ENCODE measurements at places on chromosomes 3 and 15.

GRCh38 chr15:79981831-79982455, 10.9 kb upstream of the BCL2A1 start:
- no peak for DNase-seq

- no peak for DNase-seq
These were observed 73.3 kb downstream of the SETMAR start for GRCh38 chr3:4376499-4376898.

DNA sequence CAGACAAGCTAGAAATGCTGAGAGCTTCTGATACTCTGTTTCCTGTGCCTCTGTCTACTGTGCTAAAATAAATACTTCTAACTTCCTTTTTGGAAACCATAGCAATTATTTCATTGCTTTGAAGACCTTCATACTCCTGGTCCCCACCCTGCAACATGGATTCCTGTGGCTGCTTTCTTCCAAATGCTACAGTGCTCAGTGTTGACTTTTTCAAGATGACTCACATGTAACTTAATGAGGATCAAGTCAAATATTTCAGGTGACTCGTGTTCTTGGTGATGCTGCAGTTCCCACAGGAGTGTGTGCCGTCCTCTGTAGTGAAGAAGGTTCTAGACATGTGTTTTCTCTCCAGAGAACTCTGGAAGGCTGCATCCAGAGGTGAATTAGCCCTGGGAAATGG, 288.6 kb downstream of the CLSTN2 start:
- no peak for DNase-seq

DNA sequence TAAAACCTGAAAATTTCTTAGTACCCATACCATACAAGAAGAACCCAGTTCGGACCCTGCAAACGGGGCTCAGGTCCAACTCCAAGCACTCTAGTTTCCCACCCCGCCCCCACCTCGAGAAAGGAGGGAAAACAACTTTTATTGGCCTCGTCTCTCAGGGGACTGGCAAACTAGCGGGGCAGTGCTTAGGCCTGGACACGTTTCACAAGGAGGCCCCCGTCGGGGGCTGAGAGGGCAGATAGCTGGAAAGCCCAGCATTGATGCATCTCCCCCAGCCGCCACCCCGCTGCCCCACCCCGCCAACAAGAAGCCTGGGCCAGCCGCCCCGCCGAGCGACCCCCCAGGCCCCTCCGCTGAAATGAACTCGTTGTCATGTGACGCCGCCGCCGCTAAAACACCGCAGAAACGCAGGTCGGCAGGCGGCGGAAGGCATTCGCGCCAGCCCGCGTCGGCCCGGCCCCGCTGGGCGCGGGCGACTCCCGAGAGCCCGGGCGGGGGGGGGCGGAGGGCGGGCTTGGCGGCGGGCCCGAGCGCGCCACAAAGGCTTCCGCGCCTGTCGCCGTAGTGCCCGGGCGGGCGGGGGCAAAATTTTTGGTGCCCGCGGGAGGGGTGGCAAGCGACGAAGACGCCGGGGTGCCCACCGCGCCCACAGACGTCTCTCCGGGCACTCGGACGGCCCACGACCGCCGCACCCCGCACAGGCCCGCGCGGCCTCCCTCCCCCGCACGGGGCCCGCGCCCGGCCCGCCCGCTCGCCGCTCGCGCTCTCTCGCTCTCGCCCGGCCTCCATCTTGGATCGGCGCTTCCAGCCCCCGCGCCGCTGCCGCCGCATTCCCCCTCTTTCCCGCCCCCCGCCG, 634 bp downstream of the STAG1 start:
- peak; percentile 38 for DNase-seq

- DNase-seq: no peak
These were observed 13.0 kb upstream of the TJP1 start for GRCh38 chr15:29835301-29835700.

GRCh38 chr3:43674345-43675085, 16.2 kb upstream of the ABHD5 start:
- DNase-seq: no peak

GRCh38 chr3:11499144-11499543, 144.6 kb downstream of the VGLL4 start:
- no peak for DNase-seq

DNA sequence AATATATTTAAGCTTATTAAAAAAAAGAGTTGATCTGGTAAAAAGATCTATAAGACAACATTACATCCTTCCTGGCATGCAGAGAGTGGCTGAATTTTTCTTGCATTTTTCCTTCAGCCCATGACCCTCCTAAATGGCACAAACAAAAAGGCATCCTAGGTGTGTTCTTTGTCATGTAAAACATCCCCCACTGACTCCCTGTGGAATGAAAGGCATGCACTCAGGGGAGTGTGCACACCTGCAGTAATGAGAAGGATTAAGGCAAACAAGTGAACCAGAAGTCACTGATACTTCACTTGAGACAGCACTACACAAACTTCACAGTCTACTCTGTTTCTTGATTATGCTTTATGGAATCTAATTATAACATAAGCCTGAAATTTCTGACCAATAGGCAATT, 195.0 kb downstream of the RBMS3 start:
- DNase-seq: no peak

DNA sequence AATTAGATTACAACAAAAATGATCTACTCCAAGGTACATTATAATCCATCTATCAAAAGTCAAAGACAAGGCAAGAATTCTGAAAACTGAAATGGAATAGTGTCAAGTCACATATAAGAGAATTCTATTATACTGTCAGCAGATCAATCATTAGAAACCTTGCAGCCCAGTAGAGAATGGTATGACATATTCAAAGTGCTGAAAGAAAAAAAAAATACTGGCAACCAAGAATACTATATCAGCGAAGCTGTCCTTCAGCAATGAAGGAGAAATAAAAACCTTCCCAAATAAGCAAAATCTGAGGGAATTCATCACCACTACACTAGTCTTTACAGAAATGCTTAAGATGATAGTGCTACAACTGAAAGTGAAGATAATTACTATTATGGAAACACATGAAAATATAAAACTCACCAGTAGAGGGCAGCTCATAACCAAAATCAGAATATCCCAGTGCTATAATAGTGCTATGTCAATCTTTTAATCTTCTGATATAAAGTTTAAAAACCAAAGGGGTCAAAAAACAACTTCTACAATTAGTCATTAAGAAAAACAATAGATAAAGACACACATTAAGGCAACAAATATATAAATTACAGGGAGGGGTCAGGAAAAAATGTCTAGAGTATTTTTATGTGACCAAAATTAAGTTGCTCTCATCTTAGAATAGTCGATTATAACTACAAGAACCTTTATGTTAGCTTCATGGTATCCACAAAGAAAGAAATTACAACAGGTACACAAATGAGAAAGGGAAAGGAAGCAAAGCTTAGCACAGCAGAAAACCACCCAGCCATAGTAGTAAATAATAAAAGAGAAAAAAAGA, 190.7 kb upstream of the CNTN6 start:
- DNase-seq: no peak

DNA sequence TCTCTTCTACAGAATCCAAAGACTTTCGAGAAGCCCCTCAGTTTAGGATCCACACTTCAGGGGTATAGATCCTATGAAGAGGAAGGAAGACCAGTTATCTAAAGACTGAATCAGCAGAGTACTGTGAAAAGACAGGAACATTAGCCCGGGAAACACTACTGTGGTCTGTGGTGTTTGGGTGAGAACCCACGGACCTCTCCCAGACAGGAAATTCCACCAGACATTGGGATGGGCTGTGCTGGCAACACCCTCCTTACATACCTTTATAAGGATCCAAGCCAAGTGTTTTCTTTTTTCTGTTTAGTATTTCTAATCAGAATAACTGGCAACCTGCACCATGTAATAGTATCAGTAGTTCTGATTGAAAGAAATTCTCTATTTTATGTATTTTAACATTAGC, 14.1 kb downstream of the TMEM207 start:
- DNase-seq: no peak

GRCh38 chr15:44394062-44394461, 33.4 kb upstream of the CTDSPL2 start:
- DNase-seq: no peak

- DNase-seq: no peak
These were observed 605.0 kb downstream of the NLGN1 start for GRCh38 chr3:174002543-174002942.
